Right renal pelvis (tissue), 4 donors: ENCODE measurements at places on chromosomes 5 and 9. TPM values are rescaled to one million over a fixed set of nuclear protein-coding genes. Genes with fewer than 3 reads are reported as not detected.

Gene TMCO6
- polyA plus RNA-seq: 15.5 TPM

Gene FOXD1
- polyA plus RNA-seq: 8.7 TPM

Gene STK32A
- 11.3 TPM for polyA plus RNA-seq

Gene SH3RF2
- 4.7 TPM for polyA plus RNA-seq

Gene IQGAP2
- 97.0 TPM for polyA plus RNA-seq

Gene TAF1L
- polyA plus RNA-seq: 0.06 TPM
